ENCODE measurements at places on chromosomes 4 and X. TPM values are rescaled to one million over a fixed set of nuclear protein-coding genes. Genes with fewer than 3 reads are reported as not detected.

- DNase-seq, result no peak
Observed at GRCh38 chr4:168685136-168685809, 188.4 kb downstream of the PALLD start.

DNA sequence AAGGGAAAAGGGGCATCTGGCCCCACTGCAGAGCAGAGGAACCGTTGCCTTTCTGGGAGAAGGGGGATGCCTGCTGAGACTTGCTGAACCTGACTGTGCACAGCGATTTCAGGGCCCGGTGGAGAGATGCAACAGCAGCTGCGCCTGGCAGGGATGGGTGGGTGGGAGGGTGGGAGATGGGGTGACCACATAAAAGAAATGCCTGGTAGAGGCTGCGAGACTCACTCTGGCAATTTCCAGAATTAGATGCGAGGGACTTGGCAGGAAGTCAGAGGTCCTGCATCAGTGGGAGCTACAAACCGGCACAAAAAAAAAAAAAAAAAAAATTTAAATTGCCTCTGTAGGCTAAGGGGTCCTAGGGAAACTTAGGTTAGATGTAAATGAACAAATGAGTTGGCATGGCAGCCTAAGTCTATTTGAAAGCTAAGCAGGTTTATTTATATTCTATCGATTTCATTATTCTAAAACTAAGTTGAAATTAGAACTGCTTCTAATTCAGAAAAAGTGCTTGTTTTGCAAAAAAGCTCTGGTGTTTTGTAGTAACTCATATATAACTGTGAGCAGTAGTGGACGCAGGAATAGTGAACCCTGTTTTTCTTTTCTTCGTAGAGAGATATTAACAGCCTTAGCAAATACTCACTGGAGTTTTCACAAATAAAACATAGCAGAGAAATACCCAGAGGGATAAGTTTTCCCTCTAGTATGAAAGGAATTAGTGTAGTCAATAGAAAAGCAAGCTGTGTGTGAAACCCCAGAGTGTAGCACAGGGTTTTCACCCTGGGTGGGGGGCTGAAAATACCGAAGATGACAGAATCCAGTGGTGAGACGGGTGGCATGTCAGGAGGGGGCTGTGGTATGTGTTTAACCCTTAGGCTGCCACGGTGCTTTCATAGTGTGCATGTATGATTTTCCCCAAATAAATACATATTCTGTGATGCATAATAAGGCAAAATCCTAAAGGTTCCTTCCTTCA is 130.1 kb downstream of the EGF start:
- DNase-seq, result no peak

DNA sequence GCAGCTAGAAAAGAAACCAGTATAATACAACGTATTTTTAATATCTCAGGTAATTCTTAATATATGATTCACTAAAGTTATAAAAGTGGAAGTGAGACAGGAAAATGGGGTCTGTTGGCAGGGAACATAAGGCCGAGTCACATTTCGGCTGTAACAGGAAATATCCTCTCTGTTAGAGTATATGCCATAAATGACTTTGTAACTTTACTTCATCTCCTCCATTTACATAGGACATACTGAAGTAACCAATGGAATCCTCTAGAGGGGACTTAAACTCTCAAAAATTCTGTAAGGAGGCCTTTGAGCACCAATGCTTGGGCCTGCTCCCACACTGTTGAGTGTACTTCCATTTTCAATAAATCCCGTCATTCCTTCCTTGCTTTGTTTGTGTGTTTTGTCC is 71.3 kb downstream of the ANKRD17 start:
- no peak for DNase-seq

DNA sequence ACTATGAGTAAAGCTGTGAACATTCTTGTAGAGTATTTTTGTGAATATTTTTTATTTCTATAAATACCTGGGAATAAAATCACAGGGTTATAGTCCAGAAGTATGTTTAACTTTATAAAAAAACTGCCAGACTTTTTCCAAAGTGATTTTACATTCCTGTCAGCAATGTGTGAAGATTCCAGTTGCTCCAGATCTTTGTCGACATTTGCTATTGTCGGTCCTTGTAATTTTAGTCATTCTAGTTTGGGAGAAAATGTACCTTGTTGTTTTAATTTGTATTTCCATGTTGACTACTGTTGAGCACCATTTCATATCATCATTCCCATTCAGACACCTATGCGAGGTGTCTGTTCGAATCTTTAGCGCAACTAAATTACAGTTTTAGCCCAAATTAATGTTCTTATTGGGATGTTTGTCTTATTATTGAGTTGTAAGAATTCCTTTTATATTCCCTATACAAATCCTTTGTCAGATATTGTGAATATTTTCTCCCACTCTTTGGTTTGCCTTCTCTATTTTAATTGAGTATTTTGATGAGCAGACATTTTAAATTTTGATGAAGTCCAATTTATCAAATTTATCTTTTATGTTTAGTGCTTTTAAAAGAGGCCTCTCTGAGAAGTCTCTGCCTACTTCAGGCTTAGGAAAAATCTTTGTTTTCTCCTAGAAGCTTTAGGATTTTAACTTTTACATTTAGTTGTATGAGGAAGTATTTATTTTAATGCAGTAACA is 2.6 kb downstream of the CEP135 start:
- no peak for DNase-seq

DNA sequence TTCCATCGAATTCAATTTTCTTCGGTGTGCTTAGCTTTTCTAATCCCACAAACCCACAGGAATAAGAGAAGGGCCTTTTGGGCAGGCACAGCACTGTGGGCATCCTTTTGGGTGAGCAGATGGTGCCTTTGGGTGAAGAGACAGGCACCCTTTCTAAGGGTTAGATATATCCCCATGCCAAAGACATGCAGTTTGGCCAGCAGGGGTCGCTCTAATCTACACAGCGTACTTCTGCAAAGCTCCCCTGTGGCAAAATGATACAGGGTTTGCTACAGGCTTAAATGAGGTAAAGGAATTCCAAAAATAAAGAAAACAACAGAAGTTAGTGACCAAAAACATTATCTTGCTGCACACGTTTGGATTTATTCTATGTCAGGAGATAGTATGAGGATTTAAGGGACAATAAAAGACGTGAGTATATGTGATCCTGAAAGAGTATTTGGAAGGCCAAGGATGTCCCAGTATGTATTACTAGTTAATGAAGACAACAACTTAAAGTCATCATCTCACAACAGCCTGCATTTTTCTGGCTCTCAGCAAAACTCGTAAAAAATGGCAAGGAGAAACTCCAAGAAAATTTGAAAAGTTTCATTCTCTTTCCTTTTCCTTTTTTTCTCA is 49.5 kb downstream of the PHEX start:
- no peak for DNase-seq

Gene SOD3
- 236 TPM for total RNA-seq

- no peak for DNase-seq
Observed at GRCh38 chr4:36214735-36215485, 29.4 kb downstream of the ARAP2 start.

GRCh38 chrX:16646366-16647138 is 3.4 kb upstream of the S100G start:
- DNase-seq, result no peak

Gene AREG
- total RNA-seq, result 130 TPM

DNA sequence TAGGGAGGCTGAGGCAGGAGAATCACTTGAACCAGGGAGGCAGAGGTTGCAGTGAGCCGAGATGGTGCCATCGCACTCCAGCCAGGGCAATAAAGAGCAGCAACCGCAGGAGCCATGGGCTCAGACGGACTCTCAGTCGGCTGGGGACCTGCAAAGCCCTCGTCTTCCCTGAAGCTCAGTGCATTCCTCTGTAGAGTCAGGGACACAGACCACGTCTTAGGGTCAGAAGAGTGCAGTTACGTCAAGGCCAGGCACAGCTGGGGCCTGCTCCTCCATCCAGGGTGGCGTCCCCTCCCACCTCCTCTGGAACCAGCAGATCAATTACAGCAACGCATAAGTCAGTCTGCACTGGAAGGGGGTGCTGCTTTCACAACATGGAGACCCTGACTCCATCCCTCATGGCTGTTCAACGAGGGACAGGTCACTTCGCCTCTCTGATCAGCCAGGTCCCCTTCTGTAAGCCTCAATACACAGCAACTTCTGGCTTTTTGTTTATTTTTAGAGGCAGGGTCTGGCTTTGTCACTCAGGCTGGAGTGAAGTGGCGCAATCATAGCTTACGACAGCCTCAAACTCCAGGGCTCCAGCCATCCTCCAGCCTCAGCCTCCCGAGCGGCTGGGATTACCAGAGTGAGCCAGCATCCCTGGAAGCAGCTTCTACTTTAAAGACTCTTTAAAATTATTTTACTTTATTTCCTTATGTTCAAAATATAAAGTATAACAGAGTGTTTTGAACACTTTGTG is 76.4 kb downstream of the ZFYVE28 start:
- peak; percentile 44 for DNase-seq

DNA sequence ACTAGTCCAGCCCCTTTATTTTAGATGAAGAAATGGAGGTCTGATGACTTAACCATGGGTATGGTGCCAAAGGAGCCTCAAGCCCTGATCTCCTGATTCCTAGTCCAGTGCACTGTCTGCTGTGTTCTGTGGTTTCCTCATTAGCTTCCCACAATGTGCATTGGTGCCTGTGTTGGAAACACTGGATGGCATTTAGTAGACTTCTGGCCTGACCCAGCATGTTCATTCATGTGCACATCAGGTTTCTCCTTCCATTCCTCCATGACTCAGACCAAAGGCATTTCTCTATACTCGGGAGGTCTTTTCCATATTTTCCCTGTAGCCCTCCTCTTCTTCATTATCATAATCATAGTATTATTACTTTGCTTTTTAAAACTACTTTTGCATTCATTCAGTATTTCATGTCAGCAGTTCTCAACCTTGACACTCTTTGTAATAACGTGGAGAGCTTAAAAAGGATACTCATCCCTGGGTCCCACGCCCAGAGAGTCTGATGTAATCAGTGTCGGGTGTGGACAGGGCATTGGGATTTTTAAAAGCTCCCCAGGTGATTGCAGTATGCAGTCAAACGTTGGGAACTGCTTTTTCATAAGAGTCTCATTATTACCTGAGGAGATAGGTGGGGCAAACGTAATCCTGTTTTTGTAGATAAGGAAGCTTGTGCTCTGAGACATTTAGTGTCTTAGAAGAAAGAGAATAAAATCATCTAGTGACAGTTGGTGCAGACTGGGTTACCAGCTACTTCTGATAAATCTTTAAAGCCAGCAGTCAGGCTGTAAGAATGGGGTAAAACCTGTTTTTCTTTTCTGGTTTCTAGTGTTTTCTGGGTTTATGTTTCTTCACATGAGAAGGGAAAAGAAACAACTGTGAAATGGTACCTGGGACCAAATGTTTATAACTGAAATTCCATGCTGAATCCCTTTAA is 40.9 kb upstream of the XK start:
- DNase-seq, result no peak

- DNase-seq, result no peak
Observed at GRCh38 chr4:154711522-154711921, 32.3 kb upstream of the LRAT start.

- DNase-seq, result no peak
Observed at GRCh38 chrX:69019073-69019890, 146.0 kb downstream of the PJA1 start.

Gene NPFFR2
- total RNA-seq, result not detected

DNA sequence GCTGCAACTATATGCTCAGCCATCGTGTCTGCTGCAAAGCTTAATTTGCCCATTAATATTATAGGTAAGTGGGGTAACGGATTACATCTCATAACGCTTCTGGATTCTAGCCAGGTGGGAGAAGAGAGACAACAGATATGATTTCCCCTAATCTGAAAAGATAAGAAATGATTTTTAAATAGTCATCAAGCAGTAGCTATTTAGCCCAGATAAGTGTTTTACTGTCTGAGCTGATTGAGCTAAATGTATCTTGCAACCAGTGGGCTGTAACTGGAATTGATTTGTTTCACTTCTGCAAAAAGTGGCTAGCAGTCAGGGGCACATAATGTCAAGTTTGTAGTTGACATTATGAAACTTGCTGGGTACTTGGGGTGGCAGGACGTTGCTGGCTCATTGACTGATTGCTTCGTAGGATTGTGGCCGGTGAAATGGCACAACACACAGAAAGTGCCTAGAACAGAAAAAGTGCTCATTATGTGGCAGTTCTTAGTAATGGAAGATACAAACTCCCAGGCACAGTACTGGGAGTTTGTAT is 18.5 kb downstream of the LAP3 start:
- no peak for DNase-seq

Gene TMPRSS11B
- total RNA-seq, result not detected

DNA sequence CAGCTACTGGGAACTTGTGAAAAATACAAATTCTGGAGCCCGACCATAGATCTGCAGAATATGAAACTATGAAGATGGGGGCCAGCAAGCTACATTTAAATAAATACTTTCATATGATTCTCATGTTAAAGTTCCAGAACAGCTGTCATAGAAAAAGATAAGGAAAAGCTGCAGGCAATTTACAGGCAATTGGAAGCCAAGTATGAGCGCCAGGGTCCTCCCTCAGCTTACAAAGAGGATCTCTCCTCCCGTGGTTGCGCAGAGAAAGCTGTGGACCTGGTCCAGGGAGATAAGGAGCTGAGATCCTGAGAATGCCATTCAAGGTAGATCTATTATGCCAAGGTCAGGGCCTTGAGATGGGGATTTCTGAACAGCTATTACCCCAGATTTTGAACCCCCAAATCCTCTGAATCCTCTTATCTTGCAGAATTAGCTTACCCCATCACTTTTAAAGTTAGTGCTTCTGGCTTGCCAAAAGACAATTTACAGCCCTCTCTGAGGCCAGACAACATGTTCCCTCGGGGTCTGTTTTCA is 25.6 kb upstream of the FRAS1 start:
- DNase-seq, result no peak

GRCh38 chr4:181127171-181127570 is 1116.0 kb upstream of the TENM3 start:
- DNase-seq, result no peak

DNA sequence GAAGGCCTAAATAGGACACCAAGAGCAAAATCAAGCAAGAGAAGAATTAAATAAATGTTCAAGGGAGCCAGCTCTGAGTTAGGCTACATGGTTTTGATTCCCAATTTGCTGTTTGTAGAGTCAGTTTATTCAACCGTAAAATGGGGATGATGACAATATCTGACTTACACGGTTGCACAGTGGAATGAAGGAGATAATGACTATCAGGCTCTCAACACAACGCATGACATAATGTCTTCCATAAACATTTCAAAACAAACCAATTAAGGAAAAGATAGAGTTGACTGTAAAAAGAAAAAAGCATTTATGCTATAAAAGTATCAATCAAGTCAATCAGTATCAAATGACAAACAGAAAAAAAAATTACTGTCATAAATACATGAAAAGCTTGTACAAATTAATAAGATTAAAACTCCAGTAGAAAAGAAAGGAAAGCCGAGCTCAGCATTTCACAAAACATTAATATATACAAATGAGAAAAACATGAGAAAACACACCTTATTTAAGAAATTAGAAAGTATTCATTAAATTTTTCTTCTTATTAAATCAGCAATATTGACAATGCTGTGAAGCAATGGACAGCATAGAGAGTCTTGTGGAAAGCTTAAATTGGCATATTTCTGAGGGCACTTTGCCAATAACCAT is 179.0 kb downstream of the SCFD2 start:
- no peak for DNase-seq

- no peak for DNase-seq
Observed at GRCh38 chrX:26762253-26762652, 546.3 kb downstream of the MAGEB5 start.

DNA sequence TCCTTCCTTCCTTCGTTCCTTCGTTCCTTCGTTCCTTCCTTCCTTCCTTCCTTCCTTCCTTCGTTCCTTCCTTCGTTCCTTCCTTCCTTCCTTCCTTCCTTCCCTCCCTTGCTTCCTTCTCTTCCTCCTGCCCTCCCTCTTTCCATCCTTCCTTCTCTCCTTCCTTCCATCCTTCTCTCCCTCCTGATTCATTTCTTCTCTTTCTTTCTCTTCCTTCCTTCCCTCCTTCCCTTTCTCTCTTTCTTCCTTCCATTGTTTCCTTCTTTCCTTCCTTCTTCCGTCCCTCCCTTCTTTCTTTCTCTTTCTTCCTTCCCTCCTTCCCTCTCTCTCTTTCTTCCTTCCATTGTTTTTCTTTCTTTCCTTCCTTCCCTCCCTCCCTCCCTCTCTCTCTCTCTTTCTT is 14.5 kb downstream of the CSF2RA start:
- DNase-seq, result no peak

Measured in left lung (tissue), 14 donors.